Activated effector memory CD4-positive, alpha-beta T cell treated with anti-CD3 and anti-CD28 coated beads, Interleukin-2, amount 50 U/mL, for 16 hours (primary cell): ENCODE measurements at places on chromosomes 4 and X.

- DNase-seq = no peak
These were observed 614.7 kb upstream of the EPHA5 start for GRCh38 chr4:66284991-66285451.

DNA sequence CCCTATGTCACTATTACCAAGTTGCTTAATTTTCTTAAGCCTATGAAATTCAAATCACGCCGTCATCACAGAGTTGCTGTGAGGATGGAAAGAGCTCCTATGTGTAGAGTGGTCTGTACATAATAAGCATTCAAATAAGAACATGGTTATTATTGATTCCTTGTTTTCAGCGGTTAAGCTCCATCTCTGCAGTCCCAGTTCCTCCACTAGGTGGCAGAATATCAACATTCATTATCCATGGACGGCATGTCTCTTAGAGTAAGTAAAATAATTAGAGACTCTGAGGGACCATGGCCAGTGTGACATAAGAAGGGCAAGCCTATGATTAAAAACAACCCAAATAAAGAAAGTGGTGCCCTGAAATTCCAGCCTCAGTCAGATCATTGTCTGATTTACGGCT is 132.5 kb upstream of the NHS start:
- DNase-seq = peak; percentile 59

- DNase-seq = no peak
These were observed 20.8 kb upstream of the AP1AR start for GRCh38 chr4:112210777-112211176.

DNA sequence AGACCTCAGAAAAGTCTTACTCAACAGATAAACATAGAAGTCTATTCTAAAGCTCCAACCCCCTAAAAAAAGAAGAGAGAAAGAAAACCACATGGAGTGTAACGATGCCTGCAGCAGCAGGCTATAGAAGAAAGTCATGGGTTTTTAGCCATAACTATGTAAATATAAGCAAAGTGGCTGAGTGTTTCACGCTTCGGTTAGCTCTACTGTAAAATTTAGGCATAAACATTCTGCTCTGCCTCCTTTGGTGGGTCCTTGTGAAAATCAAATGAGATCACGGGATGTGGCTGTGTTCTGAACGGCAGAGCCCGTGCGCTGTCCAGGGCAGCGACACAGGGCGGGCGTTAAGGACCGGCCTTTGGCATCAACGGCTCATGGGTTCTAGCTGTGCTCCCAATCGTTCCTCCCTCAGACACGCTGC is 78.4 kb downstream of the IRF2 start:
- no peak for DNase-seq

DNA sequence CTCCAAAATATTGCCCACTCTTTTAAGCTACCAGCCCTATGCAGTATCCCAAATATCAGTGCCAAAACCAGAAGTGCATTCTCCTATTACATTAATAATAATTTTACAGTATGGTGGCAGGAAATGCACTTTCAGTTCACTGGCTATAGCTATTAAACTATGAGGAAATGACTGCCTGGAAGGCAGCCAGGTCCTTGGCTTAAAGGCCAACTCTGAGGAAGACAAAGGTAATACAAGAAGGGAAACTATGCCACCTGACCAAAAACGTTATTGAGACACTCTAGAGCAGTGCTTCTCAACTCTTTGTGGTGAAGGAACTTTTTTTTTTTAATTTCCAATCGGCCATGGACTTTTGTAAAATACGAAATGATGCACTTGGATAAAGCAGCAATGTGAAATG is 133.6 kb upstream of the VAMP7 start:
- no peak for DNase-seq

GRCh38 chrX:139287155-139287924 is 243.2 kb upstream of the F9 start:
- no peak for DNase-seq

DNA sequence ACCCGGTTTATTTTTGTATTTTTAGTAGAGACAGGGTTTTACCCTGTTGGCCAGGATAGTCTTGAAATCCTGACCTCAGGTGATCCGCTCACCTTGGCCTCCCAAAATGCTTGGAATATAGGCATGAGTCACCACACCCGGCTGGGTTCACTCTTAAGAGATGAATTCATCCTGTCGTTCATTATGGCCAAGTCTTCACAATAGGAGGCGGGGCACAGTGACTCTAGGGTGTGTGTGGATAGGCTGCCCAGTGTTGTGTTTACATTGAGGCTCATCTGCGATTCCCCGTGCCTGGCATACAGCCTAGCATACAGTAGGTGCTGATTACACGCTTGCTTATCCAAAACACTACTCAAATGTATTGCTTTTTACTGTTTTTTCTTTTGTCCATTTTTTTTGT is 41.3 kb upstream of the IGFBP7 start:
- no peak for DNase-seq

DNA sequence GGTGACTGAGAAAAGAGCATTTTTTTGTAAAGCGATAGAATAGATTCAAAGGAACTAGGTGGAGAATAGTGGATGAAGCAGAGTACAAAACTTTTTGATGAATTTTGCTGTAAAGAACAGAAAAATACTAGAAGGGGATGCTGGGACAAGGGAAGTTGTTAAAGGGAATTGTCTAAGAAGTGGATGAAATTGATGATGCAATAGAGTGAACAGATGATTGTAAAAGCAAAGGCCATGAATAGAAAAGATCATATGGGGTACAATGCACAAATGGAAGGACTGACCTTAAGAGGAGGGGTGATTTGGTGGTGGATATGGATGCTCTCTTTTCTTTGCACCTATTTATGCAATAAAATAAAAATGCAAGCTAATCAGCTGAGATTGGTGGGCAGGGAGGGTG is 262.7 kb upstream of the MAD2L1 start:
- no peak for DNase-seq

- no peak for DNase-seq
These were observed 183.0 kb downstream of the PALLD start for GRCh38 chr4:168679819-168680218.

DNA sequence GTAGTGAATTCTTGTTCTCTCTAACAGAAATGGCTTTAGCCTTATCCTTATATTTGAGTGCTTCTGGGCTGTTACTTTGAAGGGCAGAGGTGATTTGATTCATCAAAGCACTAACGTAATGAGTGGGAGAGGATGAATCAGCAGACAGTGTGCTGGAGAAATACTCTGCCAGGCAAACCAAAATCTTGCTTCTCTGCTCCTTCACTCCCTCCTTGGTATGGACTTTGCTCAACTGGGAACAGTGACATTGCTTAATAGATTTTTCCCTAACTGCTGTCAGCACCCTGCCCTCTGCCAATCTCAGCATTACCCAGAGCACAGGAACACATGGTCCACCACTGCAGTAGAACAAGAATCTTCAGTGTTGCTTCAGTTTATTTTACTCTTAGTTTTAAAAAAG is 56.0 kb downstream of the PDLIM5 start:
- DNase-seq = no peak

DNA sequence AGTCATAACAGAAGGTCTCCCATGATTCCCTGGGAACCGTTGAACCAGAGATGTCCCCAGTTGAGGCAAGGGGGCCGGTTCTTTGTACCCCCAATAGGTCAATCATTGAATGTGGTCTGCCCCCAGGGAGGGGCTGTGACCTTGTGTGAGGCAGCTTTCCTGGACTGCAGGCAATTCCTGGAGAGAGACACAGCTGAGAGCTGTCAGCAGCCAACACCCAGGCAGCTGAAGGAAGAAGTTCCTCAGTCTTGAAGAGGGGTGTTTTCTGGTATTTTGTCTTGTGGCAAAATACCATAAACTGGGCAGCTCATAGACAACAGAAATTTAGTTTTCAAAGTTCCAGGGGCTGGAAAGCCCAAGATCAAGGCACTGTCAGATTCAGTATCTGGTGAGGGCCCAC is 185.7 kb upstream of the ATP6AP2 start:
- DNase-seq = no peak
